ENCODE measurements at places on chromosomes 1 and 21.
A peak's percentile ranks its signal among the peaks of the same experiment; 100 is the strongest.

GRCh38 chr1:65114322-65114721, 33.7 kb upstream of the AK4 start:
- DNase-seq, result no peak

- no peak for DNase-seq
Measured at GRCh38 chr1:176801514-176802020, 338.6 kb downstream of the PAPPA2 start.

GRCh38 chr1:63321066-63321784, 1.1 kb upstream of the FOXD3 start:
- DNase-seq, result no peak

DNA sequence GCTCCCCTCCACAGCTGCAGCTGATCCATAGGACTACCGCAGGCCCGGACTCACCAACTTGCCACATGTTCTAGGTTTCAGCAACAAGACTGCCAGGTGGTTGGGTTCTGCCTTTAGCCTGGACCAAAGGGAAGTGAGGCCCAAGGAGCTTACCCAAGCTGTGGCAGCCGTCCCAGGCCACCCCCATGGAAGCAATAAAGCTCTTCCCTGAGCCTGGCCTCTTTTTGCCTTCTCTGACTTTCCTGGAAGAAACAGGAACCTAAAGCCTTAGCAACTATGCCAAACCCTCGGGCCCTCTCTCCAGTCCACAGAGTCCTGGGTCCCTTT, 2.7 kb upstream of the ARTN start:
- no peak for DNase-seq

GRCh38 chr1:198889101-198889500, 250.3 kb downstream of the PTPRC start:
- no peak for DNase-seq

DNA sequence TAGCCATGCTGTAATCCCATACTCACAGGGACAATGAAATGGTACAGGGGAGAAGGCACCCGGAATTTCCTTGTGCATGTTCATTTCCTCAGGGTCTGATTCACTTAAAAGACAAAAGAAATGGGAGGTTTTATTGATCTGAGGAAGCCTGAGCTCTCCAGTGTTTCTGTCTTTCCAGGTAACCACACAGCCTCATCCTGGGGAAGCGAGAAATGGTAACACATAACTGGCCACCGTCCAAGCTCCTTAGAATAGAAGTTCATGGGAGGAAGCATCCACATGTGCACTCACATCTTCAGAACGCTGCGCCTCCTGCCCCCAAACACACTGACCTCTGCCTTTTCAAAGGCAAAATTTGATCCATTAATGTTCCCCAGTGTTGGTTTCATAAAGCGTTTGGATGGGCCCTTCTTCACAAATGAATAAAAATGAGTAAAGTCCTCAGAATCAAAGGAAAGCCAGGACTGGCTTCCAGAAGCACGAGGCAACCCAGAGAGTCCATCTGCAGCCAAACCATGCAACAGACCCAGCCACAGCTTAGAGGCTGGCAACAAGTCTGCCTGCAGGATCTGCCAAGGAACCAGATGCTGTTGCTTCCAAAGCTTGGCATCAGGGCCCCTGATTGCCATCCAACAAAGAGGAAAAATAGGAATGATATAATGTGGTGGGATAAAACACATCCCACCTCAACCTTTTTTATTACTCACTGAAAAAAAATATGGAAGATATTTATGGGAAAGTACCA, 120.3 kb downstream of the ZBTB18 start:
- DNase-seq, result no peak

DNA sequence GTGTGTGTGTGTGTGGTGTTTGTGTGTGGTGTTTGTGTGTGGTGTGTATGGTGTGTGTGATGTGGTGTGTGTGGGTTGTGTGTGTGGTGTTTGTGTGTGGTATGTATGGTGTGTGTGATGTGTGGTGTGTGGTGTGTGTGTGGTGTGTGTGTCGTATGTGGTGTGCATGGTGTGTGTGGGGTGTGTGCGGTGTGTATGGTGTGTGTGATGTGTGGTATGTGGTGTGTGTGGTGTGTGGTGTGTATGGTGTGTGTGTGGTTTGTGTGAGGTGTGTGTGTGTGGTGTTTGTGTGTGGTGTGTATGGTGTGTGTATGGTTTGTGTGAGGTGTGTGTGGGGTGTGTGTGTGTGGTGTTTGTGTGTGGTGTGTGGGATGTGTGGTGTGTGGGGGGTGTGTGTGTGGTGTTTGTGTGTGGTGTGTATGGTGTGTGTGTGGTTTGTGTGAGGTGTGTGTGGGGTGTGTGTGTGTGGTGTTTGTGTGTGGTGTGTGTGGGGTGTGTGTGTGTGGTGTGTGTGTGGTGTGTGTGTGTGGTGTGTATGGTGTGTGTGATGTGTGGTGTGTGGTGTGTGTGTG, 106.2 kb upstream of the ADAR start:
- DNase-seq, result no peak

GRCh38 chr1:115783311-115783710, 14.8 kb upstream of the CASQ2 start:
- DNase-seq, result no peak

DNA sequence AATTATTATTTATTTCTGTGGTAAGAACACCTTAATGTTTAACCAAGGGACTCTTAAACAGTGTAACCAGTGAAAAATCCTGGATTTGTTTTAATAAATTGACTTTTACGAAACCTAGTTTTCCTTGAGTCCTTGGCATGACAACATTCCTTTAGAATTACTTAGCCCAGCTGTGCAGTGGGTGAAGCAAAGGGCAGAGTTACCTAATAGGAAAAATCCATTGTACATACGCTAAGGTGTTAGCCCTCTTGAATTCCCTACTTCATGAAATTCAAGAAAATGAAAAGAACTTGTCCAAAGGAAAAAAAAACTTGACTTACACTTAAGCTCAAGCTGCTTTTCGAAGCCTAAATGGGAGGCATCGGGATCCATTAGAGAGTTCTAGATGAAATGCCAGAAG, 852.0 kb upstream of the ADAMTS5 start:
- DNase-seq, result no peak

DNA sequence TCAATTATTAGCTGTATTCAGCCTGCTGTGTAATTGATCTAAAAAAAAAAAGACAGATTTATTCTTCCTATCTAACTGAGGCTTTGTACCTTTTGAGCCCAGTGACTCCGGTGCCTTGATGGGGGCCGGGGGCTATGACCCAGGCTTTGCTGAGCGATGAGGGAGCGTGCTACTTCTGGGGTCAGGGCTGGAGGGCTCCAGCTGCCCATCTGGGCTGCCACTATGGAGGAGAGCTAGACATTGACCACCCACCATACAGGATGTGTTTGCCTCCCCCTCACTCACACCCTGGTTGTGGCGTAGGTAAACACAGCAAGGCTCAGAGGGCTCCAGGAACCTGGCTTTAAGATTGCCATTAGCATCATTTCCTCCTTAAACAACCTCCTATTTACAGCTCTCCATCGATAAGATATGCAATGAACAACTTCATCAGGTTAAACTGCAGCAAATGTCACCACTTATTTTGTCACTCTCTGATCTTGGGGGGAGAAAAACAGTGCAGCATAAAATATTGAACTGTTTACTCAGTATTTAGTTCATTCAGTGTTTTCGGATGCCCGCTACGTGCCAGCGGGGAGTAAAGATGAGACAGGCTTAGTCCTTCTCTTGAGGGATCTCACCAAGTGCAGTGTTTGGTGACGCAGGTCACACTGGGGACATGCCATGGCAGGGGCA, 231.6 kb downstream of the KIF26B start:
- DNase-seq, result no peak

DNA sequence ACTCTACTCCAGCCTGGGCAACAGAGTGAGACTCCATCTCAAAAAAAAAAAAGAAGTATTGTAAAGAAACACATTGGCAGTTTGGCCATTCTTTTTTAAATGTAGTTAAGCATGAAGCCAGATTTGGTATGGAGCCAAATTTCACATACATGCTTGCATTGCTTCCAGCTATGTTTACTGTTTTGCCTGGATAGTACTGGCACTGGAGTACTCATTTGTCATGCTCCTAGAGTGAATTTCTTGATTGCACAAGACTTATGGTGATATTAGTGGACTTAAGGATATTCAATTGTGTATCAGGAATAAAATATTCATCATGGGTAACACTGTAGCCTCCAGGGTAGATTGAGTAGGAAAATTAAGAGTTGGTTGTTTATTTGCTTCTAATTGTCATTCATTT, 24.5 kb upstream of the SLC9A1 start:
- DNase-seq, result no peak

DNA sequence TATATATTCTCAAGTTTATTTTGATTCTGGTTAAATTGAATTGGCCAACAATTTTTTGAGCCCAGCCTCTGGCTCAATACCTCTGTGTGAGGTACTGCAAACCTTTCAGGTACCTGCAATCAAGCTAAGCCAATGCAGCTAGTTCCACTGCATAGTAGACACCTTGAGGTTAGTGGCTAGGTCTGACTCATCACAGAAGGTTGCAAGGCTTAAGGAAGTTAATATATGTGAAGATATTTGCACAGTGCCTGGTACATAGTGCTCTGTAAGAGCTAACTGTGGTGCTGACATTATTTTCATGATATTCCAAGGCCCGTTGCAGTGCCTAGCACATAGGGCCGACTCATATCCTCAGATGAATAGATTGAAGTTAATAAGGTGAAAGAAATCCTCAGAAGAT, 330.5 kb upstream of the KAZN start:
- DNase-seq, result no peak

GRCh38 chr1:66733348-66734017, 18.8 kb upstream of the DYNLT5 start:
- no peak for DNase-seq

- DNase-seq, result peak; percentile 4
Measured at GRCh38 chr1:96309783-96310182, 411.8 kb upstream of the PTBP2 start.

GRCh38 chr1:115324649-115325420, 13.2 kb downstream of the NGF start:
- no peak for DNase-seq

GRCh38 chr1:234624724-234625117, 14.7 kb upstream of the IRF2BP2 start:
- no peak for DNase-seq

Data from CD4-positive, alpha-beta T cell treated with Interleukin-1 beta for 1 hour (primary cell).